Stimulated activated CD4-positive, alpha-beta T cell treated with anti-CD3 and anti-CD28 coated beads, Interleukin-1b, Interleukin-23, amount 100 ng/mL, for 48 hours (primary cell): ENCODE measurements at places on chromosomes 2 and 18.

GRCh38 chr2:224221455-224221913 is 180.4 kb downstream of the FAM124B start:
- no peak for DNase-seq

DNA sequence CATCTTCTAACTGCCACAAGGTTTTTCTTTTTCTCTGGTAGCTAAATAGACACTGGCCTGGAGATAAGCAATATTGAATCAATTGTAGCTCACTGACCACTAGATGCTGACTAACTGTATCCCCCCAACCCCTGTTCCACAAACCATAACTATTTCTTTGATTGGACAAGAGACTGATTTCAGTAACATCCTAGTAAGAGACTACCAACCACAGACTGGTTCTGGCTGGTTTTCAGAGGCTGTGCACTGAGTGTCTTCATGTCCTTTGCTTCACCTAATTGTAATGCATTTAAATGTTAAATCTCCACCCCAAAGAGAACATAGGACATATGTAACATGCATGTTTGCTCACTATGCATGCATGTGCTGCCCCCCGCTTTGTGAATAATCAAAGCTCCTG is 3.2 kb upstream of the AAK1 start:
- no peak for DNase-seq

DNA sequence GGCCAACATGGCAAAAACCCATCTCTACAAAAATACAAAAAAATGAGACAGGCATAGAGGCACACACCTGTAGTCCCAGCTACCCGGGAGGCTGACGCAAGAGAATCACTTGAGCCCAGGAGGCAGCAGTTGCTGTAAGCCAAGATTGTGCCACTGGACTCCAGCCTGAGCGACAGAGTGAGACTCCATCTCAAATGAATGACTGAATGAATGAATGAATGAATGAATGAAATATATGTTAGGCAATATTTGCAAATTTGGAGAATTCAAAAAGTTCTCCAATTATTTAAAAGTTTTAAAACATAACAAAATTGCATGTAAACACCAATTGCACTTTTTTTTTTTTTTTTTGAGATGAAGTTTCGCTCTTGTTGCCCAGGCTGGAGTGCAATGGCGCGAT is 61.7 kb downstream of the STRN start:
- no peak for DNase-seq

DNA sequence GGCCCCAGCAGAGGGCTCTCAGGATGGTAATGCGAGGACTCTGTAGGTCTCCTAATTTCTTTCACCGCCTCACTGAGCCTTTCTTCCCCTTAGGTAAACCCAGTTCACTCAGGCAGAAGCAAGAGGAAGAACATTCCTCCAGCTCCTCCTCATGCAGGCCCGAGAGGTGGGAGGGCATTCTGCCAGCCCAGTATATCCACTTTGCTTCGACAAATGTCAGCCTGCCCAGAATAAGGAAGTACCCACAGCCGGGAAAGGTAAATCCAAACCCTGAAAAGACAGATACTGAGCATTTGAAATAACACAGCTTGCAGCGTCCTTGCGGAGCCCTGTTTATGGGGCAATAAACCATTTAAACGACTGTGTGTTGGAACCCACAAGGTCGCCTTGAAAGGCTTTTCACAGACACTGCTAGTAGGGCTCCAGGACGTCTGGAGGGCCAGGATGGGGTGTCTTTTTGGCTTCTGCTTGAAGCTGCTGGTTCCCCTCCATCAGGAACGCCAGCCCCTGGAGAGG is 63.0 kb upstream of the STPG4 start:
- DNase-seq: no peak

DNA sequence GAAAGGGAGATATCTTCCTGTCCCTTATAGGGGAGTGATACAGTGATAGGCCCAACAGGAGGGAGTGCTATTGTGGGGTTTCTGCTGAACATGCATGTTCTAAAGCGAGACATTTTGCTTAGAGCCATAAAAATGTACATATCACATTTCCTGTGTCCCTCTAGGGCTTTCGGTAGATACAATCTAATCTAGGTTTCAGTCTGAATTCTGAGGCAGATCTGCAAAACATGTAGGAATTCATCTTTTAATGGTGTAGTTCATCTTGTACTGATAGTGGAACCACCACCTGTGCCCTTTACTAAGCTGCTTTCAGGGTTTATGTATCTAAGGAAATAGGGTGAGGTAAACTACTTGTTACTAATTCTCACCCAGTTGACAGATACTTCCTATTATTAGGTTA is 73.8 kb downstream of the SPTBN1 start:
- DNase-seq: no peak

GRCh38 chr2:169345486-169346437 is 16.6 kb downstream of the LRP2 start:
- DNase-seq: no peak
